ENCODE measurements at places on chromosomes 7 and 10.

GRCh38 chr10:31207636-31208035 is 111.4 kb upstream of the ZEB1 start:
- DNase-seq, result no peak

DNA sequence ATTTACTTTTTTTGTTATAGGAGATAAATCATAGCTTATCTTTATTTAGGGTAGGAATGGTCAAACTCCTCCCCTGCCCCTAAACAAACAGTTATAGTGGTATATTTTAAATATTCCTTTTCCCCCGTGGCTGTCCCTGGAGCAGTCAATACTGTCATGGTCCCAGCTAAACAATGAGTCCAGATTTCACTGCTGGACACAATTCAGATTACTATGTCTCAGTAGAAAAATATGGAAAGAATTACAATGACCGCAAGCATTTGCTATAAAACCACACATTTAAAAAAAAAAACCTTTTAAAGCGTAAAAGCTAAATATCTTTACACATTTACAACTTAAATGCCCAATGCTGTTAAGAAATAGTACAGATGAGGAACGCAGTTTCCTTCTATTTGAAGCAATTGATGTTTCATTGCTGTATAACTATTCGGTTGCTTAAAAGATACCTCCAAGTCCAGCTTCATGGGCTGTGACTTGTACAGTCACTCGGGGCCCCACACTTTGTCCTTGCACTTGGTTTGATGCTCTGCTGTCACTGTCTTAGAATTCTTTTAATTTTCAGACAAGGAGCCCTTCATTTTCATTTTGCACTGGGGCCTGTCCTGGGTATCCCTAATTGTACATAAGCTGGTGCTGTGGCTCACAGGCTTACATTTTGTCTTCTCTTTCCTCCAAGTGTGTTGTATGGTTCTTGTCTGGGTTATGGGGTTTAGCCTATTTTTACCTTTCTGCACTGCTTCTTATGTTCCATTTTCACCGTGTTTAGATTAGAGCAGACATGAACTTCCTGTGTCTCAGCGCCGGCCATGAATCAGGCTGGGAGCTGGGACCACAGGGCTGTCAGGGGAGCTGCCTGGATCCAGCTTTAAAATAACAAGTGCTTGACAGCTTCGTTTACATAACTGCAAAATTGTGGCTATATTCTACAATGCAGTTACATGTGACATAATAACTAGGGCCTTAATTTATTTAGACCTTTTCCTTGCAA is 530.2 kb upstream of the FZD8 start:
- DNase-seq, result no peak

DNA sequence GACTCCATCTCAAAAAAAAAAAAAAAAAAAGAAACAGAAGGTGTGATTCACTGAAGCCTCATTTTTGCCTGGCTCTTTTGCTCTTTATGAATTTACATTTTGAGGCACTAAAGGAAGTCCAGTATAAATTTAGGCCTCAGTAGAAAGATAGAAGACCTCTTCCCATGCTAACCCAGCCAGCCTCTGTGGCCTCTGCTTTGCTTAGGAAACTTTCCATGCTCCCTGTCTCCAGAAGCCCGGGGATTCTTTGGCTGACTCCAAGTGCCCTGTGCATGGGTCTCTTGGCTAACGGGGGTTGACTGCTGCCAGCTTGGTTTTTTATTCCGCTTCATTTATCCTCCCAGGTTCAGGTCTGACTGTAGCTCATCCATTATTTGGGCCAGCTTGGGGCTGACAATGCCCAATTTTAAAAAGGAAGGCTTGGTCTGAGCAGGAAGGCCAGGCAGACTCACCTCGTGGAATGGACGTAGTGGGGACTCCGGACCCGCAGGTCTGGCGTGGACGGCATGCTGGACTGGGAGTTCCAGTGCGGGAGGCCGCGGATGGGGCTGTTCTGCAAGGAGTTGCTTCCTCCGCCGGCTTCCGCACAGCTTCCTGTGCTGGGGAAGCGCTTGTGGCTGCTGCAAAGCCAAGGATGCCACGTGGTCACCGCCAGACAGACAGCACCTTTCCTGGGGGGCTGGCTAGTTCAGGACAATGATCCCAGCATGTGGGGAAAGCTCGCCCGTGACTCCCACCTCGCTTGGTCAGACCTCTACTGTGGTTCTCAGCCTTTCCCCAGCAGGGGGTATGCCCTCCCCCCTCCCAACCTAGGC is 72.3 kb downstream of the PRPF18 start:
- no peak for DNase-seq

DNA sequence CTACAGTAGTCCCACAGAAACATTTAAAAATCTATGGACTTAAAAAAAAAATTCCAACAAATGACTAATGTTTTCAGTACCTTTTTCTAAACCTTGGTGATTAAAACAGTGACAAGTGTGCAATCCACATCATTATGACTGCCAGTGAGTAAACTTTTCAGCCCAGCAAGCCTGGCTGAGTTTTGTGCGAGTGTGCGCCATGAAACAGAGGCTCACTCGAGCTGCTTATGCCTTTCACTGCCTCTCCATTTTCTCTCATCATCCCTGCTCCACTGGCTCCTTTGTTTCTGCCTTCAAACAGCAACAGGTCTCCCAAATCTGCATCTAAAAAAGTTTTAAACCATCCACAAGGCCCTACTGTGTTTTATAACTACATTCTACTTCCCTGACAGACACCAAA is 105.8 kb downstream of the USP6NL start:
- DNase-seq, result no peak

DNA sequence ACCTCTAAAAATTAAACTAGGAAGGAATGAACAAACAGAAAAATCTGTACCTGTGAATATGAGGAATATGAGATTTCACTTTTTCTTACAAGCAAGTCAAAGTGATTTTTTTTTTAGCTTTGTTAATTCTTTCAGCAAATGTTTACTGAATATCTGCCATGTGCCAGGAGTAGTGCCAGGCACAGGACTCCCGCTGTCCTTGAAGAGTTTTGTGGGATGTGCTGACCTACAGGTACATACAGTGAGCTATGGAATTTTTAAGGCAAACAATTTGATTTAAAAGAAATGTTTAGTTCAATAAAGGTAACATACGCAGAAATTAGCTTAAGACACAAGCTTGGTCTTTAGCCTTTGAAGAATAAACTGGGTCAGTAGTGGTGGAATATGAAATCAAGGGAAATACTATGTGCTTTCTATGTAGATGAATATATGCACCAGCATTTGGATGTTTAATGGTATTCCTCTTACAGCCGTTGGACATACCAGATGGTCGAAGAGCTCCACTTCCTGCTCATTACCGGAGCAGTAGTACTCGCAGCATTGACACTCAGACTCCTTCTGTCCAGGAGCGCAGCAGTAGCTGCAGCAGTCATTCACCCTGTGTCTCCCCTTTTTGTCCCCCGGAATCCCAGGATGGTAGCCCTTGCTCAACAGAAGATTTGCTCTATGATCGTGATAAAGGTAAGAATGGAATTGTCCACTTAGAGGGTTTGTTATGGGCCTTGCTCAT is 102.0 kb downstream of the GLCCI1 start:
- DNase-seq, result no peak

GRCh38 chr10:55742487-55742886 is 618.6 kb downstream of the ZWINT start:
- DNase-seq, result no peak

GRCh38 chr7:130683026-130683425 is 3.3 kb downstream of the TSGA13 start:
- no peak for DNase-seq

GRCh38 chr7:47634273-47634672 is 52.4 kb upstream of the TNS3 start:
- no peak for DNase-seq

- DNase-seq, result no peak
Measured at GRCh38 chr7:65390588-65390987, 16.9 kb downstream of the ZNF92 start.
